Astrocyte of the spinal cord (primary cell): ENCODE measurements at places on chromosomes 2 and 18.

GRCh38 chr2:144163592-144163991, 356.3 kb downstream of the ZEB2 start:
- no peak for DNase-seq

GRCh38 chr2:168912901-168913369, 11.8 kb downstream of the G6PC2 start:
- no peak for DNase-seq

- DNase-seq = no peak
Measured at GRCh38 chr2:88136817-88137216, 9.0 kb upstream of the FABP1 start.

DNA sequence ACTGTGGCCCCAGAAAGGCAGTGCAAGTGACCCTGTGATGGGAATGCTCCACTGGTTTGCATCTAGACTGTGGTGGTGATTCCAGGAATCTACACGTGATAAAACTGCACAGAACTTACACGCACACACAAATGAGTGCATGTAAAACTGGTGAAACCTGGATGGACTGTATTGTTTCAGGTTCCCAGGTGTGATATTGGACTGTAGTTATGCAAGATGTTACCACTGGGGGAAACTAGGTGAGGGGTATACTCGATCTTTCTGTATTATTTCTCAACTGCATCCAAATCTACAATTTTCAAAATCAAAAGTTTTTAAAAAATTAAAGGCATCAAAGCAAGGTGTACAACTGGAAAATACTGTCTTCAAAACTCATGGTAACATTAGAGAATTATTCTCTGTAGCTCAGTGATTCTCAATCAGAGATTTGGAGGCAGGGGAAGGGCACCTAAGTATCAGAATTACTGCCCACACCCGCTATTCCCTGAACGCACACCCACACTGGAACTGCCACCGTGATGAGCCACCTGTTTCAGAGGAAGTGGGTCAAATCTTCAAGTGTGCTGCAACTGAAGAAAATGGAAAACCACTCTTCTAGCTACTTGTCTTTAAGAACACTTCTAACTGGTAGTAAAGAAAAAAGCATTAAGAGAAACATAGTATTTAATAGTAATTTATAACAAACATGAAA, 26.7 kb downstream of the PTPN2 start:
- no peak for DNase-seq

DNA sequence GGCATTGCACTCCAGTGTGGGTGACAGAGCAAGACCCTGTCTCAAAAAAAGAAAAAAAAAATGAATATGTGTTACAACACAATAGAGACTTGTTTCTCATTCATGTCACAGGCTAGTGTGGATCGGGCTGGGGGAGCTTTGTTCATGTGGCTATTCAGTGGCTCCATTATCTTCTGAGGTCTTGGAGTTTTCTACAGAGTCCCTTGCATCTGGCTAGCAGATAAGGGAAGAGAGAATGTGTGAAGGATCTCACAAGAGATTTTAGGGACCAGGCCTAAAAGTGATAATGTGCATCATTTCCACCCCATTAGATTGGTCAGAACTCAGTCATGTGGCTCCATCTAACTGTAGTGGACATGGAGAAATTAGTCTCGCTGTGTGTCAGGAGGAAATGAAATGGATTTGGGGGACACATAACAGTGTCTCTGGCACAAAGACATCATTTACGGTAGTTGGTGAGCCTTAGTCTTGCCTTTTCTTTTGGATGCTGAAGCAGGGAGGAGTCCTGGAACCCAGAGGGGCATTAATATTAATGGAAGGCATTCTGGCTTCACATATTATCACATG, 32.4 kb upstream of the CASP10 start:
- DNase-seq = no peak
